ENCODE measurements at places on chromosomes 7 and 10.

DNA sequence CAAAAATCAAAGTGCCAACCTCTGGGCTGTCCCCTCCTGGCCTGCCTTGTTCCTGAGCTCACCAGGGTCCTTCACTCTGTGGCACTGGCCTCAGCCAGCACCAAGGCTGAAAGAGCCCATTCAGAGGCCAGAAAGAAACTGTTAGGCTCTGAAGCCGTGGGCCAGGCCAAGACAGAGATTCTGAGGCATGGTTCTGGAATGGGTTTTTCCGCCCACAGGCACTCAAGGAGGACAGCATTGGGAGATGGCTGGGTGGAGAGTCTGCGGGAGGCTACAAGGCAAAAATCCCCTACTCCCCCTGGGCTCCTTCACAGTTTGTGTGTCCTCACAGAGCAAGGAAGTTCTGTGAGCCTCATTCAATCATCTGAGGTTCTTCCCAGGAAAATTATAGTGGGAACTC is 31.7 kb downstream of the GRIFIN start:
- ATAC-seq = no peak

DNA sequence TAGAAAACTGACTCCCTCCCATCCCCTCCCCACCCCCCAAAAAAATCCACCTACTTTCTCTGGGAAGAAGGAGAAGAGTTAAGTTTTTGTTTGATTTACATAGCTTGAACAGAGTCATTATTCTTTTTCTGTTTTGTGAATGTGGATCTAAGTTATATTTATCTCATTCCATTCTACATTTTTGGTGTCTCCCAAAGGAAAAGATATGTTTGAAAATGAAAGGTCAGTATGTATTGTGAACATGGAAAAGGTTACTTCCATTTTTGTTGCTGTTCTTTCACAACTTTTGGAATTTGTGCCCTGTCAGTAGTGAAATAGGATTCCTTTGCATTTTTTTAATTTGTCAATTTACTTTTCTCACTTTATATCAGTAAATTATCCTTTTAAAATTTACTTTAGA is 547.9 kb downstream of the SUGCT start:
- no peak for ATAC-seq

DNA sequence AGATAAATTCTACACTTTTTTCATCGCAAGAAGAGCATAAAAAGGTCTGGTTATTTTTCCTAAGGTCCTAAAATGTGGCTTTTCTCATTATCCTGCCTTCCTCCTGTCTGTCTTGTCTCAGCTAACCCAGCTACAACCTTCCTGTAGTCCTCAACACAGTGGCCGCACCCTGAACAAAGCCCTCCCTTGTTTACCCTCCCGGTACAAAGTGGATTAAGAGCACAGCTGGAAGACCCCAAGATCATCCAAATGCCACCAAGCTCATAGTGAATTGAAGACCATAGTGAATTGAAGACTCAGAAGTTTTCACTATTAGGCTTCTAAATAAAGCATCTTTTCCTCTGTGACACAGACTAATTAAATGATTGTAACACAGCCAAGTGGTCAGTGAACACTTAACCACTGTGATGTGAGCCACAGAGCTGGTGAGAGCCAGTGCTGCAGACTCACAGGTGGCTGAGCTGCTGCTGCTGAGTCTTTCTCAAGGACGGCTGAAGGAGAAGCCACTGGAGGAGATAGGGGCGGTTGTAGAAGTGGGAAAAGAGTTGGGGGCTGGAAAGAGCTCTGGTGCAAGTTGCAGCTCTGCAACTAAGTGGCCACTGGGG is 123.6 kb downstream of the ATXN7L1 start:
- ATAC-seq = no peak

DNA sequence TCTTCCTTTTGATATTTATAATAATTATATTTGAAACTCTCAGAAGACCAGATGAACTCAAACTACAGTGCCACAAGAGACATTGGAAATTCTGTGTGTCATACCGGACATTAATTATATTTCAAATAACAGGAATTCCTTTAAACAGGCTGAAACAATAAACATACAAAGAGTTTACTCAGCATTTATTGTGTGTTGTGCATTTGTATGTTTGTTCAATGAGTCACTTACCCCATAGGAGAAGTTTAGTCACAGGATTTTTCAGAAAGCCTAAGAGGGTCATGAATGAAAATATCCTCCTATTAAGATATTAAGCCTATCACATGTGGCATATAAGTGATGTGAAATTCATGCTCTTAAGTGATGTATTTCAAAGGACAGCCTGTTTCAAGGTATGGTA is 566.8 kb downstream of the CNTNAP2 start:
- no peak for ATAC-seq

DNA sequence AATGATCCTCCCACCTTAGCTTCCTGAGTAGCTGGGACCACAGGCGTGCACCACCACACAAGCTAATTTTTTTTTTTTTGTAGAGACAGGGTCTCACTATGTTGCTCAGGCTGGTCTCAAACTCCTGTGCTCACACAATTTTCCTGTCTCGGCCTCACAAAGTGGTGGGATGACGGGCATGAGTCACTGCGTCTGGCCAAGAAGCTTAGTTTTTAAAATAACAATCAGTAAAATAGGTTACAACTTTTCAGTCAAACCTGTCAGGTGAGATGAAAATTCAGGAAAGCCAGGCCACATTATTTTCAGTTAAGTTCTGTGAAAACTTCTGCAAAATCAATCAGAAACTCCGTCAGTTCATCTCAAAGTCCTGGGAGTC is 55.4 kb downstream of the FAM241B start:
- ATAC-seq = no peak

DNA sequence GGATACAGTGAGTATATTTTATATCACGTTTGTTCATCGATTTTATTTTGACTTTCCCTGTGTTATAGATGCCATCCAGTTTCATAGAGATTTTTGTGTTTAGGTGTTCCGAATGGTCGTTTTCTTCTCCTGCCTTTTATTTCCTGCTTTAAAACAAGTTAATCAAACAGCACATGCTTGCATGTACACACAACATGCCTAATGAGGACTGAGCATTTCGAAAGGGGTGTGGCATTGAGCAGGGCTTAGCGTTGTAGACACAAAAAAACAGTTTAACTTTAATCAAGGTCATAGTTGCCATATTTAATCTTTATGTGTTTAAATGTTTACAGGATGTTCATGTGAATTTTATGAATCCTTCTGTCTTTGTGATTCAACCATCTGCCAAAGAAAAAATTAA is 430.5 kb upstream of the GALNT17 start:
- no peak for ATAC-seq

All from stimulated activated memory B cell treated with anti-CD40 and anti-IgM and Interleukin-4, amounts not matched to agents 10 μg/mL and 1 μg/mL and 100 μg/mL, for 72 hours (primary cell).